ENCODE measurements at places on chromosomes 3 and 15.

DNA sequence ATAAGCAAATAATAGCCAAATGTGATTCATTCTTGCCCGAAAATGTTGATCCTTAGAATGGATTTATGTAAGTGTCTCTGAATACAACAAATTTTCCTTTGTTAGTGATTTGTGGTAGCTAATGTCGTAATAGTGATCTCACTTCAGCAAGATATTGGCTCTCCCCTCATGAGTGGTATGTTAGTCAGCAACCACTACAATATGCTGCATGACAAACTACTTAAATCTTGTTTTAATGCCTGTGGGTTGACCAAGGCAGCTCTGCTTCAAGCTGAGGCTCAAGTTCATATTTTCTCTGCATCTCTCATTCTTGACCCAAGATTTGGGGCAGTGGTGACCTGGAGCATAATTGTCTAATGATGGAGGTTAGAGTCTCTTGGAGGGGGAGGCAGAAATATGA lies 49.8 kb upstream of the GALNT15 start:
- no peak for DNase-seq

DNA sequence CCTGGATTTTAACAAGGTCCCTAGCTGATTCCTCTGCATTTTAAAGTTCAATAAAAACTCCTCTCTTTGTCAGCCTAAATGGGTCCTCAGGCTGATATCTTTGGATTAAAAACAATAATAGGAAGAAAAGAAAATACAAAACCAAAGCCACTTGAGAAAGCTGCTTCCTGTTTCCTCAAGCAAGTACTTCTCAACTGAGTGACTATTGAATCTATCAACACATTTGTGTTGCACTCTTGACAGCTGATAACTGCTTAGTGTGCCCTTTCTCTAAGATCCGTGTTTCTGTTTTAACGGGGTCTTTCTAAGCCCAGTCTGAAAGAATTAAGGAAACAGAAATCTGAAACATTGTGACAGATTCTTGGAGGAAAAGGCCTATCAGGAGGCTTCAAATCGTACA lies 410.7 kb downstream of the GRM7 start:
- DNase-seq: no peak

DNA sequence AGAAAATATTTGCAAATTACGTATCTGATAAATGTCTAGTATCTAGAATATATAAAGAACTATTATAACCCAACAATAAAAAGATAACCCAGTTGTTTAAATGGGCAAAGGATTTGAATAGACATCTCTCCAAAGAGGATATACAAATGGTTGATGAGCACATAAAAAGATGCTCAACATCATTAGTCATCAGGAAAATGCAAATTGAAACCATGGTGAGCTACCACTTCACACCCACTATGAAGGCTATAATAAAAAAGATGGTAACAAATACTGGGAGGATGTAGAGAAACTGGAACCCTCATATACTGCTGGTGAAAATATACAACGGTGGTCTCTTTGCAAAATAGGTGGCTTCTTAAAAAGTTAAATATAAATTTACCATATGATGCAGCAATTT lies 28.0 kb downstream of the RAD51 start:
- DNase-seq: no peak

DNA sequence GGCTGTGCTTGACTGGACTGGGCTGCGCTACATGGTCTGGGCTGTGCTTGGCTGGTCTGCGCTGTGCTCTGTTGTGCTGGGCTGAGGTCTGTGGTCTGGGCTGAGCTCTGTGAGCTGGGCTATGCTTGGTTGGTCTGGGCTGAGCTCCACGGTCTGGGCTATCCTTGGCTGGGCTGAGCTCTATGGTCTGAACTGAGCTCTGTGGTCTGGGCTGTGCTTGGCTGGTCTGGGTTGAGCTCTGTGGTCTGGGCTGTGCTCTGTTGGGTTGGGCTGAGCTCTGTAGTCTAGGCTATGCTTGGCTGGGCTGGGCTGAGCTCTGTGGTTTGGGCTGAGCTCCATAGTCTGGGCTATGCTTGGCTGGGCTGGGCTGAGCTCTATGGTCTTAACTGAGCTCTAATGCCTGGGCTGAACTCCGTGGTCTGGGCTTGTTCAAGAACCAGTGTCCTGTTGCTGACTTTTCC lies 92.0 kb downstream of the PLXNA1 start:
- peak; percentile 60 for DNase-seq

DNA sequence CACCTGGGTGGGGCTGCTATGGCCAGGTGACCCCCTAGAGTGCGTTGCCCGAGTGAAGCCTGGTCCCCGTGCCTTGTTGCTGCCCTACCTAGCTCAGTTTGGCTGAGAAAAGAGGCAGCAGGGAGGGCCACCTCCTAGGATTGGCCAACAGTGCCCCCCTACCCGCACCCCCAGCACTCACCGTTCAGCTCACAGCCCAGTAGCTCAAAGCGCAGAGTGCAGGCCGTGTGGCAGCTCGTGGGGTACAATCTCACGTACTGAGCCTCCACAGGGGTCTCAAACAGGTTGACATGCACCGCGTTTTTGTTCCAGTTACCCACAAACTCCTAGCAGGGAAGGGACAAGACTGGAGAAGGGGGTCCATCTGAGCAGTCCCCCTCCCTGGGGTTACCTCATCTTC lies 7.6 kb downstream of the MFGE8 start:
- no peak for DNase-seq
